Left colon (tissue), 2 donors: ENCODE measurements at places on chromosomes 11 and 22. TPM values are rescaled to one million over a fixed set of nuclear protein-coding genes. Genes with fewer than 3 reads are reported as not detected.

DNA sequence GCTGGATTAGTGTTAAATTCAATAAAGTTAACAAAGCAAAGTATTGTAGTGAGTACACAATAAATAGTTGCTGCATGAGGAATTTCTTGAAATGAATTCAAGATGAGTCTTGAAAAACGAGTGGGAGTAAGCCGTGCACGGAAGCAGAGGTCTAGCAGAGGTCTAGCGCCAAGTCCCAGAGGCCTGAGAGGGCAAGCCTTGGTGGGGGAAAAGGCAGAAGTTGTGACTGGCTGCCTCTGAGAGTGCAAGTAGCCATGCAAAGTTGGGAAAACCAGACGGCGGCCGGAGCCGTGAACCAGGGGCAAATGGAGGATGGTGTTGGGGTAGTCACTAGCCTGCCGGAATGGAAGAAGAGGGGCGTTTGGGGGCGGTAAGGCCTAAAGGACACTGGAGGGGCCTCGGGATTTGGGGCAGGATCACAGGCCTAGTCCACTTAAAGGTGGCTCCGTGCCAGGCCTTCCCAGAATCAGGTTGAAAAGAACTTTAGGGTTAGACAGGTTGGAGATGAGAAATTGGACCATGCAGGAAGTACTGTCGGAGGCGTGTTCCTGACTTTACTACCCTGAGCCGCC lies 379 bp upstream of the SLC3A2 start:
- no peak for DNase-seq

DNA sequence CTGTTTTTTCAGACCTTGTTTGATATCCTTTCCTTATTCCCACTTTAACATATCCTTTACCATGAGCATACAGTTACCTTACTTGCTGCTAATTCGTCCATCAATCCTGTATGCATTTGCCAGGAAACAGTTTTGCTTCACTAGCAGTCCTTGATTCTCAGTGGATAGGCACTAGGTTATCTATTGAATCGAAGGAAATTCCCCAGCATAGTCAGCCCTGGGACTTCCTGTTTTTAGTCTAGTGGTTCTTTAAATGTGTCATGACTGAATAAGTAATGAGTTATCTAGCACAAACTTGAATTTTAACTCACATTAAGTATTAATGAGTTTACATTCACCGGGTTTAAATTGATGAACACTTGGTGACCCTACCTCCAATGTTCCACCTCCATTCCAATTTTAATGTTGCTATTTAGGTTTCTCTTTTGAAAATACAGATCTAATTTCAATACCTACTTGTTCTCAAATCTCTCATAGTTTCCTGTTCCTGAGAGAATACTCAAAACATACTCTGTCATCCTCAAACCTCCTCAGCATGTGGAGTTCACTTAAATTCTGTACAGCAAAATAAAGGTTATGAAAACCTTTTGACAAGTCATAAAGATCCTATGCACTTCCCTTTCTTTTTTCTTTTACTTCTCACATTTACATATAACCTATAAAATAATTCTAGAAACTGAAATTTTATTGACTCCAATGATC lies 1375.1 kb upstream of the TENM4 start:
- no peak for DNase-seq

GRCh38 chr22:36977401-36977861 lies 41.8 kb downstream of the TST start:
- DNase-seq, result peak; percentile 79

TOMT gene
- total RNA-seq, result not detected

IL10RA gene
- 4.4 TPM for total RNA-seq

PYGM gene
- 3.0 TPM for total RNA-seq

GRM5 gene
- total RNA-seq, result not detected

DNA sequence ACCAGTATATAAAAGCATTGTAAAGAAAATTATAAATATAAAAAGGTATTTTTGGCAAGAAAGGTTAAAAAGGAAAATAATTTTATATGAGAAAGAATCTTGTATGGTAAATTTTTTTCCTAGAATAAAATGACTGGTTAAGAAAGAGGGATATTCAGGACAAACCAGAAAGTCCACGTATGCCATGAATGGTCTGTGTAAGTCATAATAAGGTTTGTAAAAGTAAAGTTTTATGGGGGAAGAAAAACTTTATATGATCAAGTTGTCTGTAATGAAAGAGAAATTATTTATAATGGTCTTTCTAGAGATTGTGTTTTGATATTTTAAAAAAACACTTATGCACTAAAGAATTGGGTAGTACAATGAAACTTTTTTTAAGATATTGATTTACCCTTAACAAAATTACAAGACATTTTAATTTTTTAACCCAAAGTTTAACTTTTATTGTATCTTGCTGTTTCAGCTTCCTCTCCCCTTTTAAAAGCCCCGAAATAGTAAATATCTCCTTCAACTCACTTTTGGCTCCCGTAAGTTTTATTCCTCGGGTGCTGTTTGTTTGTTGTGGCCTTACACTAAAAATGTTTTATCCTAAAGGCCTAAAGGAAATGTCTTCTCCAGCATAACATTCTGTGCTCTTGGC lies 47.7 kb downstream of the AMOTL1 start:
- no peak for DNase-seq
